ENCODE measurements at places on chromosomes 5 and 9. TPM values are rescaled to one million over a fixed set of nuclear protein-coding genes. Genes with fewer than 3 reads are reported as not detected.

The CHSY3 gene
- not detected for total RNA-seq

The FAT2 gene
- not detected for total RNA-seq

The ZCCHC10 gene
- total RNA-seq, result 29.5 TPM

The CXXC5 gene
- 2.0 TPM for total RNA-seq

The INSYN2B gene
- total RNA-seq, result not detected

The ACER2 gene
- total RNA-seq, result 2.6 TPM

The PCDHGB3 gene
- 0.26 TPM for total RNA-seq

The LHFPL2 gene
- total RNA-seq, result not detected

The TEX48 gene
- total RNA-seq, result 1.7 TPM

The ZNF483 gene
- total RNA-seq, result 2.2 TPM

The C6 gene
- total RNA-seq, result not detected

The PLAC8L1 gene
- total RNA-seq, result not detected

The PRR7 gene
- total RNA-seq, result 11.6 TPM

The GABRA1 gene
- not detected for total RNA-seq

The NEURL1B gene
- total RNA-seq, result 3.9 TPM

The TAF11L14 gene
- not detected for total RNA-seq

The PCDHGB7 gene
- not detected for total RNA-seq

The SPATA31E1 gene
- not detected for total RNA-seq

The CDX1 gene
- not detected for total RNA-seq

The CCL27 gene
- not detected for total RNA-seq

The ADAMTS19 gene
- total RNA-seq, result not detected

The NR5A1 gene
- total RNA-seq, result not detected

The MIGA2 gene
- total RNA-seq, result 38.3 TPM

The GARIN3 gene
- not detected for total RNA-seq

The SLC6A18 gene
- total RNA-seq, result not detected

The DAP gene
- total RNA-seq, result 61.0 TPM

The SH3RF2 gene
- not detected for total RNA-seq
